ENCODE measurements at places on chromosomes 1 and 21.

- no peak for DNase-seq
Observed at GRCh38 chr1:97159342-97159741, 437.8 kb downstream of the PTBP2 start.

DNA sequence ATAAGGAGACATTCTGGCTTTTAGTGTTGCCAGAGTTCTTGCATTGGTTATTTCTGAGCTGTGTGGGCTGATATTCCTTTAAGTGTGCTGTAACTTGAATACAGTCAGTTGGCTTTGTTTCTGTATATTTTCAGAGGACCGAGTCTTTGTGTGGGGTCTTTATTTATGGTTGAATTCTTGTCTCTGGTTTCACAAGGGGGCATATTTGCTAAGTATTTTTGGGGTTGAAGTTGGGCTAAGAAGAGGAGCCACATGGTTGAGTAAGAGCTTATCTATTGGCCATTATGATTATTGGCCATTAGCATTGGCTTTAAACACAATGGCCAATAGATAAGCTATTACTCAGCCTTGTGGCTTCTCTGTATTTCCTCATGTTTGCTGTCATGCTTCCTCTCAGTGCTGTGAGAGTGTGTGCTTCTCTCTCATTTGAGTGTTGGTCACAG is 26.3 kb upstream of the PTGFR start:
- DNase-seq: no peak

- DNase-seq: no peak
Observed at GRCh38 chr1:100924212-100924611, 28.3 kb downstream of the SLC30A7 start.

- no peak for DNase-seq
Observed at GRCh38 chr21:44012474-44013379, 618 bp downstream of the TRAPPC10 start.

DNA sequence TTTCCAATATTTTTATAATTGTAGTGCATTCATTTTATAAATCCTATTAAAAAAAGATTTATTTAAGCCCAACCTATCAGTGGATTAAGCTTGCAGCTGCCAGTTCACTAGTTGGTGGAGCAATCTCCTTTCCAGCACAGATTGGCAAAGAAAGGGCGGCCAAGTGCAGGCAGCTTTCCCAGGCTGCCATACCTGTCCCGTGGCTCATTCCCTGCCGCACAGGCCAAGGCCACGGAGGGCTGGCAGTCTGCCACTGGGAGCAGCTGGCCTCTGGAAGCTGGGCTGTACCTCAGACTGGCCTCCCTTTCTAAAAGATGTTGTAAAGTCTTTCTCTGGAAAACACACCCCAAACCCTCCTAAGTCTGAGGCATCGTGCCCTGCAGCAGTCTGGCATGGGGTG is 74.2 kb downstream of the SIM2 start:
- DNase-seq: peak; percentile 51

DNA sequence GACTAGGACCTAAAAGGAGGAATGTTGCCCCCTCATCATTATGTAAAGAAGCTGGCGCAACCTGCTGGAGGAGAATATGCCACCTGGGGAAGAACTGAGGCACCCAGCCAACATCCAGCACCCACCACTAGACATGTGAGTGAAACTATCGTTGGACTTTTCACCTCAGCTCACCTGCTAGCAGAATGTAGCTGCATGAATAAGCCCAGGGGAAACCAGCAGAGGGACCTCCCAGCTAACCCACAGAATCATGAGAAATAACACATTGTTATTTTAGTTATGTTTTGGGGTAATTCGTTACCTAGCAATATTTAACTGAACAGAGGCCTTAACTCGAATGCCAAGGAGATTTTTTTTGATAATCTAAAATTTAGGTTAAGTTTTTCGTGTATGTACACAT is 542.5 kb upstream of the DAB1 start:
- no peak for DNase-seq

DNA sequence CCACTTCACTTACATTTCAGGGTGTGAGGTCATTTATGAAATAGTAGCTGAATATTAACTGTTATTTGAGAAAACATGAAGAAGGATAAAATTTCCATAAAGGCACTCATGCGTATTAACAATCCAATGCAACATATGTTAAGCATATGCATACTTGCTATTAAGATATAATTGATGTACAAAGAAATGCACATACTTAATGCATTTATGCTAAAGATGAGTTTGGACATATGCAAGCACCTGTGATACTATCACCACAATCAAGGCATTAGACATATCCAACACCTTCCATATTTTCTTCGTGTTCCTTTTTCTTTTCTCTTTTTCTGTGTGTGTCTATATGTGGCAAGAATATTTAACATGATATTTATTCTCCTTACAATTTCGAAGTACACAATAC is 464.8 kb upstream of the BRINP3 start:
- no peak for DNase-seq

- no peak for DNase-seq
Observed at GRCh38 chr1:63975481-63975880, 201.7 kb downstream of the ROR1 start.
